T follicular helper cell (primary cell): ENCODE measurements at places on chromosomes 4 and X.
A peak's percentile ranks its signal among the peaks of the same experiment; 100 is the strongest.

- DNase-seq: no peak
Observed at GRCh38 chrX:135454816-135455215, 33.1 kb downstream of the SMIM10L2A start.

- DNase-seq: no peak
Observed at GRCh38 chr4:10007793-10008608, 13.3 kb downstream of the SLC2A9 start.

GRCh38 chrX:122269243-122269781, 914.8 kb upstream of the GRIA3 start:
- DNase-seq: no peak

DNA sequence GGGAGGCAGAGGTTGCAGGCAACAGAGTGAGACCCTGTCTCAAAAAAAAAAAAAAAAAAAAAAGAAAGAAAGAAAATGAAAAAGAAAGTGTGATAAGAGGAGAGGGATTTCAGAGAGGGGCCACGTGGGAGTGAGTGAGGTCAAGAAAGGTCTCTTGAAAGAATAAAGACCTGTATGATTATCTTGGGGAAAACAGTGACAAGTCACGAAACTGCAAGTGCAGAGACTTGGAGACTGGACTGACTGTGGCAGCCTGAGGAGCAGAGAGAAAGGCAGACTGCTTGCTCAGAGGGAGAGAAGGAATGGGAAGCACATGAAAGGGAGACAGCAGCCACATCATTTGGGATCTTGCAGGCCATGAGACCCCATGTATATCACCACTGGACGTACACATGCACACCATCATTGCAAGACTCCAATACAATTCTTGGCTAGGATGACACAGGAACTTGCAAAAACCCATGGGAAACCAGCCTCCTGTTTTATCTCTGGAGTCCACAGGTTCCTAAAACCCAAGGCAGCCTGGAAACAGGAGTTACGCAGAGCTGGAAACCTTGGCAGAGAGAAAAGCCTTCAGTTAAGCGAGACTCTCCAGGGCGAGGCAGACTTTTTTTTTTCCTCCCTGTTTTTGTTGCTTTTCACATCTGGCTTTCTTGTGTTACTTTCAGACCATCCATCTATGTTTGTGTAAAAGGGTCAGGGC, 207.0 kb upstream of the TBL1X start:
- no peak for DNase-seq

DNA sequence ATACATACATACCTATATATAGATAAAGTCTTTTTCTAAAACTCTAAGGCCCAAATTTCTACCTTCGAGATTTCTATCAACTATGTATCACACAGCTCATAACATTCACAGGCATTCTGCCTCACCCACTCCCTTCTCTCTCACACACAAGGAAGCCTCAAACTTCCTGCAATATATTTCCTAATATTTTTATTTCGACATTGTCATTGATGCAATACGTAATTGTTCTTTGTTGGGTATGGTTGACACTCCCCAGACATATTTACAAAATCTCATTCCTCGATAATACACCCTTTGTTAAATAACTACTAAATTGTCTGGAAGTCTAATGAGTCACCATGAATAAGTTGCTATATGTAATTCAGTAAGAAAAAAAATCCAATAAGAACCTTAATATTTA, 143.5 kb downstream of the HNRNPD start:
- DNase-seq: no peak

- DNase-seq: no peak
Observed at GRCh38 chr4:7121174-7121573, 53.3 kb upstream of the GRPEL1 start.

DNA sequence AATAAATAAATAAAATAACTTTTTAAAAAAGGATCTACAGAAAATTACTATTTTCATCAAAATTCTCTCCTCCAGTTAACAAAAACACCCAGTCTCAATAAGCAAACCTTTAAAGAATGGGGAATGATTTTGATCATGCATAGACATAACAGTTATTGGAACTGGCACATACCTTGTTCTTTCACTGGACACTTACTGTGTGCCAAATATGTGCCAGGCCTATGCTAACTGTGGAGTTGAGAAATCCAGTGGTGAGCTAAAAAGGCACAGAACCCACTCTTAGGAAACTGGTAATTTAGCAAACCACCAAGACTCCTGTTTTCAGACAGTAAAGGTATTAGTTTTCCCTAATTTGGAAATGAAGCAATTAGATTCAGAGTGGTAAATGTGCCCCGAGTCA, 39.1 kb downstream of the CLOCK start:
- no peak for DNase-seq

GRCh38 chr4:118352843-118353533, at the start of gene PRSS12:
TSS of gene PRSS12 (minus strand) at chr4:118353003. CDS start at chr4:118352720, 283 bp downstream.
- DNase-seq: peak; percentile 4

GRCh38 chr4:106818764-106819163, 217.3 kb downstream of the DKK2 start:
- DNase-seq: no peak

- no peak for DNase-seq
Observed at GRCh38 chr4:107685740-107686139, 34.3 kb downstream of the PAPSS1 start.

DNA sequence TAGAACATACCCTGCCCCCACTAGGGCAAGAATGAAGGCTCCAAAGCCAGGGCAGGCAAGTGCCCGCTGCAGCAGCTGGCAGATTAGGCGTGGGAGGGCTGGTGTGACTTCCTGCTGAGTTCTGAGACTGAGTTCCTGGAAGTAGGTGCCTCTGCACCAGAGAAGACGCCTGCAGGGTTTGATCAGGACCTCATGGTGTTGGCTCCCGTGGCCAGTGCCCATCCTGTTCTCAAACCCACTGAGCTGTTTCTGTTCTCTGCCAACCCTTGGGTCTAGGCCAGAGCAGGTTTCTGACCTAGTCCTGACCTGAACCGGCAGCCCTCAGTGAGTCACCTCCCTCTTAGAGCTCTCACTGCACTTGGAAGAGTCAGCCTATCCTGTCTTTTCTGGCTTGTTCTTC, 220.7 kb downstream of the HS6ST2 start:
- DNase-seq: no peak

- no peak for DNase-seq
Observed at GRCh38 chr4:149702414-149703293, 113.0 kb downstream of the IQCM start.

DNA sequence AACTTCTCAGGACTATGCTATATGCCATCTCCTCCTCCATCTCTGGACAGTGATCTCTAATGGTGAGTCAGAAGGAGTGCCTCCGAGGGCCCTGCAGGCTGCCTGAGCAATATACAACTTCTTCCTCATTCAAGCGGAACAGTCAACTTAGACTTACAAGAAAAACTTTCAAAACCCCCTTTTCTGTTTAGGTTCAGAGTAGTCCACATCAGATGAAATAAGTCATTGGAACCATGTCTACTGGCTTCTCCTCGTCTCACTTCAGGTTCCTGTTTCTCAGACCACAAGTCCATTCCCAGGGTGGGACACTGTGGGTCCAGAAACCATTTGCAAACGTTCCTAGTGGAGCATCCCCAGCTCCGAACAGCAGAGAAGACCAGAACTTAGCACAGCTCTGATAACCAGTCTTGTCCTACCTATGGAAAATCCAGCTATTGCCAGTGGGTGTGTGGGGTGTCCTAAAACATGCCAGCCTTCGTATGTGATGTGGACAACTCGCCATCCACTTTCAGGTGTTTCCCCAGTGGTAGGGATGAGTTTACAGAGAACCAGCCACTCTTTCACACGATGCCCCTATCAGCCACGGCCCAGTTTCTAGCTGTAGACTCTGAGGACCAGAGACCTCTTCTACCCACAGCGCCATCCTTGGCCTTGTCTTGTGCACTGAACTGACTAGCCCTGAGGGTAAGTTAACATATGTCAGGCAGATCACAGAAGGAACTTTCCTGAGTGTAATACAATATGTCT, 32.7 kb upstream of the NKRF start:
- DNase-seq: no peak

- DNase-seq: no peak
Observed at GRCh38 chrX:71514367-71515037, 18.4 kb upstream of the OGT start.

DNA sequence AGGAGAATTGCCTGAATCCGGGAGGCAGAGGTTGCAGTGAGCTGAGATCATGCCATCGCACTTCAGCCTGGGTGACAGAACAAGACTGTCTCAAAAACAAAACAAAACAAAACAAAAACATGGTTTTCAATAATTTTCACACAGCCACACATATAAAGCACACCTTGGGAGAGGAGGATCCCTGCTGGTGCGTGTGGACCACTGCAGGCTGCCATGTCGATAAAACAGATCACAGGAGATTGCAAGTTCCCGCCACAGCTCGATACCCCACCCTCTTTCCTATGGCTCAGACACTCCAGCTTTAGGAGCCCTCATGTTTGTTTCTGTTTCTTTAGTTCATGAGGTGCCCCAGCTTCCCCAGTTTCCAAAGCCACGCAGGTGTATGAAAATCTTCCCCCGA, 31.3 kb upstream of the CLDN24 start:
- no peak for DNase-seq

DNA sequence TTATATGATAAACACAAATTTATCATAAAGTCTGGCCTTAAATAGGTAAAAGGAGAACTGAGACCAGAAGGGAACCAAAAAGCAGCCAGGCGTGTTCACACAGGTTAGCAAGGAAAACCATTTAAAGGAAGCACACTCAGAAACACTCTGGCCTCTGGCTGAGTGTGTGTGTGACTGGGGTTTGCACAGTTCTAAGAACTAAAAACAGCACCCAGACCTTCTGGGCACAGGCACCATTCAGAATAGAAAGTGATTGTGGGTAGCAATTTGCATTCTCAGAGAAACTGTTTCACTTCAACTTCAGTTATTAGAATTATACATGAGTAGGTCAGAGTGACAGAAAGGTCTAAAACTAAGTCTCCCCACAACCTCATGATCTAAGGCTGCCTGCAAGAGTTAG, 10.0 kb downstream of the GPR82 start:
- no peak for DNase-seq

- DNase-seq: no peak
Observed at GRCh38 chr4:22030307-22030706, 81.7 kb upstream of the KCNIP4 start.

- no peak for DNase-seq
Observed at GRCh38 chrX:74521961-74522751, 92.3 kb downstream of the RLIM start.

DNA sequence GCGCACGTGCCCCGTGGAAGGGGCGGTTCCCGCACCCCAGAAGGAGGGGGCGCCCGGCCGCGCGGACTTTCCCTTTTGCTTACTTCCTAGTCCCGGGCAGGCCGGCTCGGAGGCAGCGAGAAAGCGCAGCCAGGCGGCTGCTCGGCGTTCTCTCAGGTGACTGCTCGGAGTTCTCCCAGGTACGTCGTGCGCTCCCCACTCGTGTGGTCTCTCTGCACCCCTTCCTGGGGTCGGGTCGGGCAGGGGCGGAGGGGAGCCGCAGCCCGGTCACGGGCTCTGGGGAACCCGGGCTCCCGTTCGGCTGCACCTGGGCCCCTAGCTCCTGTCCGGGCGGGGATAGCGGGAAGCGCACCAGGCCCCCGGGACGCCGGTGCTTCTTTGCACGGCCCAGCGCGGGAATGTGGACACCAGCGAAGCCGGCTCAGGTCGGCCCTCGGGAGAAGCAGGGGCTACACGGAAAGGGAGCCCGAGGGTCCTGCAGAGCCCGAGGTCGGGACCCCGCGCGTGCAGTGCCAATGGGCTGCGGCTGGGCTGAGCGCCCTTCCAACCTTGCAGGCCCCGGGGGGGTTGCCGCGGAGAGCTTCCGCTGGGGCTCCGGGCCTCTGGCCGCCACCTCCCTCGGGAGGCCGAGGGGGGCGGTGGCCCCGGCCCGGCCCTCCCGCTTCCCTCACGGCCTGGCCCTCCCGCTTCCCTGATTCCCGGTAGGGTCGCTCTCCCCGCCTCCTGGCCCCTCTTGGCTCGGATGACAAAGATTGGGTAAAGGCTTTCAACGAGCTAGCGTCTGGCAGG, at the start of gene TLR2:
TLR2 (plus strand) TSS at position 99 of the 789 bp plus-strand sequence. CDS start 18,628 bp downstream, outside the sequence.
- DNase-seq: peak; percentile 39

DNA sequence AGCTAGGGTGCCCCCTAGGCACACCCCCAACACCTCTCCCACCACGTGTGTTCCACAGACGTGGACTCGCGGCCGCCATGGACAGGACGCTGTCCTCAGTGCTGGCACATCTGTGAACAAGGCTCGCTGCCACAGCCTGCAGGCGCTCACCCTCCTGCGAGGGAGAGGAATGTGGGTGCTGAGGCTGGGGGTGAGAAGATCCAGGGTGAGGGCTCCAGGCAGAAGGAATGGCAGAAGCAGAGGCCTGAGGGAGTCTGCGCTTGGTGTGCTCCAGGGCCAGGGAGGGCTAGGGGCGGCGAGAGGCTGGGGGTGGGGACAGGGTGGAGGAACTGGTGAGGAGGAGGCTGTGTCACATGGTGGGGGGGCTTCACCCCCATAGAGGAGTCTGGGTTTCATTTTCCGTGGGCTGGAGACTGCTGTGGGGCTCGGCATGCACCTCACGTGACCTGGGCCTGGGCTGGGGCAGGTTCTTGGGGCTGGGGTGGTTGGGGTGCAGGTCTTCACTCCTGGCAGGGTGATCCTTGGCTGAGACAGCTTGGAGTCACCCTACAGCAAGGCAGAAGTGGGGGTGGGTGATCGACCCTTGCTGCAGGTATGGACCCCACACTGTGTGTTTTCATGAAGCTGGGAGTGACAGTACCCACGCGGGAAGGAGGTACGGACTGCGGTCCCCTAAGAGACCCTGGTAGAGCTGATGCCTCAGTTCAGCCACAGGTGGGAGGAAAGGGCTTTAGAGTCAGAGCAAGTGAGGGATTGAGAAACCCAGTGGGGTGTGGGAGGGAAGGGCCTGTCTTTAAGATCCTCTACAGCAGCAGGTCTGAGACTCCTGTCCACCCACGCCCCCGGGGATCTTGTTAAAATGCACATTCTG, 103.7 kb downstream of the PSAPL1 start:
- no peak for DNase-seq
